ENCODE measurements at places on chromosomes 11 and 22.
A peak's percentile ranks its signal among the peaks of the same experiment; 100 is the strongest.

GRCh38 chr11:27115051-27115650 is 74.5 kb downstream of the BBOX1 start:
- no peak for DNase-seq

GRCh38 chr22:32725369-32725988 is 76.0 kb upstream of the TIMP3 start:
- DNase-seq: no peak

GRCh38 chr11:9851366-9851765 is 187.5 kb downstream of the SWAP70 start:
- no peak for DNase-seq

DNA sequence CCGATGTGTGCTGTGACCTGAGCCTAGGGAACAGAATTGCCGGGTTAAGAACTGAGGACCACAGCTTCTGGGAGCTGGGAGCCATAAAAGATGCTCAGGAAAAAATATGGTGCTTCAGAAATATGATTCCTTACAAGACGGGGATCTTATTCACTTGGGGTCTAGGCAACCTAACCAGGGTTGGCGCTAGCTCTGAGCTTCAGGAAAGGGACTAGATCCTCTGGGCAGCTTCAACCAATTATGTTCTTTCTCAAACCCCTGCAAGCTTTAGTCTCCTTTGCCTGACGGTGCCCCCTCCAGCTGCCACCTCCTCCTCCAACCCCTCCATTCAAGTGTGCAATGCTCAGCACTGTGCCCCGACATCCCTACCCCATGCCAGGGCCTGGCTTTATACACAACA is 634.1 kb upstream of the CADM1 start:
- no peak for DNase-seq

- DNase-seq: no peak
These were observed 43.6 kb upstream of the NTM start for GRCh38 chr11:131326829-131327228.

GRCh38 chr11:74446532-74446938 is 20.8 kb downstream of the KCNE3 start:
- no peak for DNase-seq

DNA sequence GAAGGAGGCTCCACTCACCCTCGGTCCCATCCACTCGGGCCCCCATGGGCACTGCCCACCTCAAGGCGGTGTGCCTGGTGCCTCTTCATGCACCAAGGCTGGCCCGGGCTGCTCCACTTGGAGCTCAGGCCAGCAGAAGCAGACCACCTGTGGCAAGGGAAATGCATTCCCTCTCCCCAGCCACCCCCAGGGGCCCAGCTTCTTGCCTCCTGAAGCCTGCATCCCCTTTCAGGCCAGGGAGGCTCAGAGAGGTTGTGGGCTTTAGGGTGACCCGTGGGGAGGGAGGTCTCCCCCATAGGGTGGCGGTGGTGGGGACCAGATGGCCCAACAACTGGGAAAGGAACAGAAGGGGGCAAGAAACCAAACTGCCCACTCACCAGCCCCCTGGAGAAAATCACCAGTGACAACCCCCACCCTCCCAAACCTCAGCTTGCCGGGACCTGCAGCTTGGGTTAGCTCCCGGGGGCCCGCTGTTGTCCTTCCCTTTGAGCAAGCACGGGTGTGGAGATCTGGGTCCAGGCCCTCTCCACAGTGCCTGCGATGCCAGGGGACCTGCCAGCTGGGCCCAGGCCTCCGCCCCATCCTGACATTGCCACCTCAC is 8.4 kb downstream of the CBX6 start:
- DNase-seq: no peak

DNA sequence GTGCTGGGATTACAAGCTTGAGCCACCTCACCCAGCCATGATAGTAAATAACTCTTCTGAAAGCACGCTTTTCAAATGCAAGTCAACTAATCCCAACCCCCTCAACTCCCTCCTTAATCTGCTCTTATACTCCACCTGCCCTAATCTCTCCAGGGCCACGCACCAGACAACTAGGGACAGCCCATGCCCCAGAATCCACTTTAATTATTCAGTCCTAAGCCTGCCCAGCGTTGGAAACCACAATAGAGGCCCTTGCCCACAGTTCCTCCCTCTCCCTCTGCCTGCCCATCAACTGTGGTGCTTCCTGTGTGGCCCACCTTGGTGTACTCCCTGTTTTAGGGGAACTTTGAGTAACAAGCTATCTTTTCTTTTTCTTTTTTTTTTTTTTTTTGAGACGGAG is 2.7 kb upstream of the VPREB3 start:
- DNase-seq: no peak

DNA sequence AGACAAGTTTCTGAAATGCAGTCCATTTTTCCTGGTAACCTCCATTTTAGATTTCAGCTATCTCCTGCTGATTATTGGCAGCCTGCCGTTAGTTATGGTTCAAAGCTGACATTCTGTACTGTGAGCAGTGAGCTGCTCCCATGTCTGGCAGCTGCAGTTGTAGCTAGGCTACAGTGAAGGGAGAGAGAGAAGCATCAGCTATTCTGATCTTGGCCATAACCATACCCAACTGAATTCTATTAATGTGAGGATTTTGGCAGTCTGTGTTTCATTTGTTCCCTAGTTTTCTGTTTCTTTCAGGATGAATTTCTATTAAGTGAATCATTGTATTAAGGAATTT is 33.4 kb downstream of the SIK2 start:
- DNase-seq: peak; percentile 63

DNA sequence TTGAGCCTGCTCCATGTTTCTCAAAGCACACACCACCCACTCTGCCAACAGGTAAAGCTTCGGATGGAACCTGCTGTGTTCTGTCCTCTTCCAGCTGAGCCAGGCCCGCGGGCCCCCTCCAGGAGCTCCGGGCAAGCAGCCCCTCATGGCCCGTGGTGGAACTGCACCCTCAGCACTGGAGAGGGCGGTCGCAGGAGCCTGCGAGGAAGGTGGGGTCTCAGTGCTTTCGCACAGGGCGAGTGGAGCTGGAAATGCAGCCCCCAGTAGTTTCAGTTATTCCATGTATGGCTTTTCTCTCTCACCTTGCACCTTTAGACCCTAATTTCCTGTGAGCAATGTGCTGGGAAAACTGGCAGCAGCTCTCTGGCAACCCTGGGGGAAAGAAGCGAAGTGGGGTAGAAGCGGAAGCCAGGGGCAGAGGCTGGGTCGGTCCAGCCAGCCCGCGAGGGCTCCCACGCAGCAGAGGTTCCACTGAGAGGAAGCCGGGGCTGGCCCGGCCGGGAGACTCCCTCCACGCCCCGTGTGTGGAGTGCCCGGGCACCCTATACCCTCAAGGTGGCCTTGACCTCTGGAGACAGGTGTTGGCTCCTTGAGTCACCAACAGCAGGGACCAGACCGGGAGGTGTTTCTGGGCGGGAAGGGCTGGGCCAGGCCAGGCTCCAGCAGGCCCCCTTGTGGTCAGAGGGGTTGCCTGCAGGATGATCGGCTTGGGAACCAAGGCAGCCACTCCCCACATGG is 119.9 kb upstream of the TMEM45B start:
- DNase-seq: no peak

DNA sequence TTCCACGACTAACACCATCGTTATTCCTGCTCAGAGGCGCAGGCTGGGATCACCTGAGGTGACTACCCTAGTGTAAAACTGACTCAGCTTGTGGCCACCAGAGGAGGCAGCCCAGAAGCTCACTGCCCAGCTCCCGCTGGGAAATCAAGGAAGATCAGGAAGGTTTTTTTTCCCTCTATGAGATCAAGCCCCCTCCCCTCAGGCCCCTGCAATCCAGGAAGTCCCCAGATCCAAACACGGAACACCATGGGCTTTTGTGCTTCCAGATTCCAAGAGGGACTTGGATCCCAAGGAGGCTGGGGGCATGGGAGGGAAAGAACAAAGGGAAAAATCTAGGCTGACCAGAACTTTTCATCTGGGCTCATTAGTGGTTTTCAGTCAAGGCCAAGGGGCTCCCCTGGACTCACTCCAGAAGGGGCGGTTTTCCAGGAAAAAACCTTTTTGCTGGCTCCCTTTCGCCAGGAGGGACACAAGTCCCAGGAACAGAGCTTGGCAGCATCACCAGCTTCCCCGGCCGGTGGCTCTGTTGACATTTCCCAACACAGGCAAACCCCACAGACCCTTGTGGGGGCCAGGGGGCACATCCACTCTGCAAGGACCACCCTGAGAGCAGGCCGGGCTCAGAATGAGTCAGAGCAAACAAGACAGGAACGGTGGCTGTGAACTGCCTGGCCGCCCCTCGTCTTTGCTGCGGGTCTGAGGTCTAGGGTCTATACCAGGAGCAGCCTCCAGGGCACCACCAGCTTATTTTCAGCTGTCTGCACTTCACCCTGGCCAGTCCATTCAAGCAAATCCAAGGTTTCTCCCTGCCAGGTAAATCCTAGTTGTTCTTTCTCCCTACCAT is 36.8 kb downstream of the MYH9 start:
- DNase-seq: no peak

DNA sequence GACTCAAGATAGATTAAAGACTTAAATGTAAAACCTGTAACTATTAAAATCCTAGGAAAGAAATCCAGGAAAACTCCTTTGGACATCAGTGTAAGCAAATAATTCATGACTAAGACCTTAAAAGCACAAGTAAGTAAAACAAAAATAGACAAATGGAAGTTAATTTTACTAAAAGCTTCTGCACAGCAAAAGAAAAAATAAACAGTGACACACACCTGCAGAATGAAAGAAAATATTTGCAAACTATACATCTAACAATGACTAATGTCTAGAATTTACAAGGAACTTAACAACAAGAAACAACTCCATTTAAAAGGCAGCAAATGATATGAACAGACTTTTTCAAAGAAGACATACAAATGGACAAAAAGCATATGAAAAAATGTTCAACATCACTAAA is 359.1 kb downstream of the LUZP2 start:
- no peak for DNase-seq

DNA sequence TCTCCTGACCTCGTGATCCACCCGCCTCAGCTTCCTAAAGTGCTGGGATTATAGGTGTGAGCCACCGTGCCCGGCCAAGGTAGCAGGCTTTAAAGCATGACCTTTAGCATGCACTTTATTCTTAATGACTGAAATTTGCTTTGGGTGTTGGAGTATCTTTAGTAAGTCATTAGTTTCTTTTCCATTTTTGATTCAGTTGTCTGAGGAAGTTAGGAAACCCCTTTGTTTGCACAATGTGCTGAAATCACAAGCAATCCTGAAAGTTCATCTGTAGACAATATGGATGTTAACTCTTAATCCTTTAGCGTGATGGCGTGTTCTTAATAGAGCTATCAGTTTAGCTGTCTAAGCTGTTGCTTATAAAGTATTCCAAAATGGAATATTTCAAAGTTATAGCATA is 16.8 kb downstream of the SDHD start:
- DNase-seq: no peak

DNA sequence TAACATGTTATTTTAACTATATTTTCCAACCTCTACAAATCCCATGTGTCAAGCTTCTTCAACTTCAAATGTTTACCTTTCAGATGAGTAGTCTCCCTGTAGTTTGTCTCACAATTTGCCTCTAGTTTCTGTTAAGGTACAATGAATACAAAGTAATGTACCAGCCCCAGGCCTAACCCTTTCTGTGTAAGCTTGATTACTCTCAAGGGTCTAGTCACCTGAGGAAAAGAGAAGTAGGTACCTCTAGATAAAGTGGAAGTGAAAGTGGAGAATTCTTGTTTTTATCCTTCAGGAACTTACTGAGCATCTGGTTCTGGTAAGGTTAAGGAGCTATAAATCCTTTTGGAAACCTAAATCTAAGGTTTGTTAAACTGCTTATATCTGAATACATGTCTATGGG is at the start of gene OR51A7:
Gene OR51A7, plus strand, starts transcription at position 300 of the 400 bp plus-strand sequence. CDS start 3,587 bp downstream, outside the sequence.
- DNase-seq: no peak

DNA sequence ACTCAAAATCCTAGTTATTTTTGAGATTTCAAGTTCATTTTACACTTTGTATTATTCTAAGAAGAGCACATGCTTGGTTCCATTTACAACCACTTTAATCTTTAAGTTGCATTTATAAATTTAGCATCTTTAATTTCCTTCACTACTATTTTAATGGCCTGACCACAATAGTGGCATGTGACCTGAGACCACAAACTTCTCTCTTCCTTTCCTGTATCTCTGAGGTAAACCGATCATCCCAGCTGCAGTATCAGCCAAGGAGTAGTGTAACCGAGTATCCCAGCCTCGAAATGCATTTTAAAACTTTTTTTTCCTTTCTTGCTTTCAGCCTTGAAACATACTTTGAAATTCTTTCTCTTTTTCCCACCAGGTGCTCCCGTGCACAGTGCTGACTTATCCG is 28.7 kb upstream of the CBX6 start:
- DNase-seq: no peak

GRCh38 chr11:73412308-73412707 is 36.1 kb downstream of the RELT start:
- DNase-seq: no peak

GRCh38 chr11:104823657-104824056 is 74.6 kb downstream of the CASP12 start:
- DNase-seq: no peak

DNA sequence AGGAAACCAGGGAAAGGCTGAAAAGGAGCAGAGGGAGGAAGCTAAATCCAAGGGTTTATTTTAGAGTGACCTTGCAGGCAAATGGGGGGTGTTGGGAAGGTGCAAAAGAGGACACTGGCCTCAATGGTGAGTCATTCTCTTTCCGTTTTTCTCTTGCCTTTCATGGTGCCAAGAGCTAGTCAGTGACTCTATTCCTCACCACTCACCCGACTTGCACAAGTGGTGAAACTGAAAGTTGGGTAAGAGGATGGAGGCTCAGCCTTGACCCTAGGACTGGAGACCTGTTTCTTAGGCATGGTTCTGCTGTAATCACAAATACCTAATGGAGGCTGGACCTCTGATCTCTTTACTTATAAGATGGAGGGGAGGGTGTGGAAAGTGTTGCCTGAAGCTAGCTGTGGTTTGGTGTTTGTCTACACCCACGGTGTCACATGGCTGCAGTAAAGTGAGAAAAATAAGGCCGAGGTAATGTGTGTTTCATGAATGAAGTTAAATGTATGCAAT is 67.3 kb upstream of the CREB3L1 start:
- DNase-seq: no peak

DNA sequence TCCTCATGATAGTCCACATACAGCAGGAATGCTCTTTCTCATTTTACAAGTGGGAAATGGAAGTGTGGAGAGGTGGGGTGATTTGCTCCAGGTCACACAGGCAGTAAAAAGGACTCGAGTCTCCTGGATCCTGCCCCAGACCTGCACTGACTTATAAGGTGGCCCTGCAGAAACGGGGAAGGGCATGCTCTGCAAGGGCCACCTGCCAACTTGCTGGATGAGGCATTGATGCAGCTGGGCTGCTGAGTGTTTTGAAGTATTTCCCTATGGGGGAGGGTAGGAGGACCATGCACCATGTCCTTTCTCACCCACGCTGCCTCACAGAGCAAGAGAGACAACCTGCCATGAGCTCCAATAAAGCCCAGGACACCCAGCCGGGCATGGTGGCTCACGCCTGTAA is 36.9 kb downstream of the OR6Q1 start:
- no peak for DNase-seq

DNA sequence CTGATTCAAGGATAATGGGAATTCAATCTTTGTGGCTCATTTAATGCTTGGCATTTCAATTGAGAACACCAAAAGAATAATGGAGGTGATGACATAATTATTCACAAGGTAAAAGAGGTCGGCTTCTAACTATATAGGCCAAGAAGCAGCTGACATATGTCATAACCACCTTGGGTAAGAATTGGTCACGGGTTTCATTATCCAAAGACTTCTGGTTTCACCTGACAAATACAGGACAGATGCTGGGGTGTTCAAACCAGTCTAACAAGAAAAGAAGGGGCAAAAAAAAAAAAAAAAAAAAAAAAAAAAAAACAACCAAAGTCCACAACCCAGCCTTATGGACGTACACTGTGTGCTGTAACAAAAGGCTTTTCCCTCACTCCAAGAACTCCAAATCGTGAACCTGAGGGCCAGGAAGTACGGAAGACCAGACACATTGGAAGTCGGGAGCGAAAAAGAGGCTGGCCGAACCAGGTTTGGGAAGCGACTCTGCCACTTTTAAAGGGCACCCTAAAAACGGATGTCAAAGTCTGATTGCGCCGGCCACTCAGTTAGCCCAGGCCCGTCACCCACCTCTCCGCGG is 385 bp downstream of the HARBI1 start:
- DNase-seq: no peak

Data from brain pericyte (primary cell).